ENCODE measurements at places on chromosomes 5 and 9.

- no peak for DNase-seq
These were observed 157.5 kb downstream of the EBF1 start for GRCh38 chr5:158942217-158942616.

DNA sequence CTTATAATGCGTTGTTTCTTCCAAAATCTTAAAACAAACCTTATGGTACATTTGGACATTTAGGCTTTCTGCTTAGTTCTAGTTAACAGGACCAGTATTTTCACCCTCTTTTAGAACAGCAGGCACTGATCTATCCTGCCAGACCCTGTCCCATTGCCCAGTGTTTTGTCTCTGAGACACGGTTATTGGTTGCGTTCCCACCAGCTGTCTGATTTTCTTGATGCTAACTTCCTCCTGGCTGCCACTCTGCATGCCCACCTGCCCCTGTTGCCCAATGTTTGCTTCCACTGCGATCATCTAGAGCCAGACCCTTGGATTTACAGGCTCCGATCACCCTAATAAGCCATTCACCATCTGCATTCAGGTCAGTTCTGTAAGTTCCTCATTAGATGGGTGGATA, 506.0 kb upstream of the CDH6 start:
- no peak for DNase-seq

DNA sequence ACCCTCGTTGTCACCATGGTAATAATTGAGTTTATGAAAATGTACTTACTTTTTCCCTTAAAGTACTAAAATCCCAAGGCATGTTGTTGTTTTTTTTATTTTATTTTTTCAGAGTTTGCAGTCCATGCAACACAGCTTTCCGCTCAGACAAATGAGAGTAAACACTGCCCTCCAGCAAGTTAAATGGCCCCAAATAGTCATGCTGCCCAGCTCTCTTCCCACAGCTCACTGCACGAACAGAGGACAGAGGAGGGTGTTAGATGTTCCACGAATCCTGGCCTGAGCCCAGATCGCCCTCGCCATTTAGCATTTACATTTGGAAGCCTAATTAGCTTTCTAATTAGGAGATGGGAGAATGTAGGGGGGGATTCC, 1.9 kb downstream of the NIM1K start:
- DNase-seq: no peak

- DNase-seq: no peak
These were observed 43.4 kb downstream of the NFIB start for GRCh38 chr9:14270358-14271092.

DNA sequence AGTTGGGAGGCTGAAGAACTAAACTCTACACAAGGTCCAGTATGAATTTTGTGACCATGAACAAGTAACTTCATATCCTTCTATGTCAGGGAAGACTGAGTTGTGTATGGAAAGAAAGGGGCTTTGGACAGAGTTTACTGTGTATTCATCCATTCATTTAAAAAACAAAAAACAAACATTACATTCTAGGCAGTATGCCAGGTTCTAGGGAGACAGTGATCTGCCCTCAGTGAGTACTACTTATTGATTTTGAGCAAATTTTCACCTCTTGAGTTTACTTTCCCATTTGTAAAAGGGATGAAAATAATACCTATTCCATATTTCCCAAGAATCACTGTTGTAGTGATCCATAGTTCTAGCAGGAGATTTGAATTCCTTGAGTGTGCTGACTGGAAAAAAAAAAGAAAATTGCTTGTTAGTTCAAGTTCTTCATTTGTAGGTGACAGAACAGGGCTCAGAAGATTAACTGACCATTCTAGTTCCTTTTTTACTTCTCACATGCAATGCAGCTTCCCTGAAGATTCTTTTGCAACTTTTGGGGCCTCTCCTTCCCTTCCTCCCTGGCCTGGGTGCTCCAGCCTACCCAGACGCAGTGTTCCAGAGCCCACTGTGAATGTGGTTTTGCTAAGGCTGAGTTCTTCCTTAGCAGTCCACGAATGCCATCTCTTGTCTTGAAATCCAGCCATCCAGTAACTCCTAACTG, 2.6 kb upstream of the GAPVD1 start:
- no peak for DNase-seq

DNA sequence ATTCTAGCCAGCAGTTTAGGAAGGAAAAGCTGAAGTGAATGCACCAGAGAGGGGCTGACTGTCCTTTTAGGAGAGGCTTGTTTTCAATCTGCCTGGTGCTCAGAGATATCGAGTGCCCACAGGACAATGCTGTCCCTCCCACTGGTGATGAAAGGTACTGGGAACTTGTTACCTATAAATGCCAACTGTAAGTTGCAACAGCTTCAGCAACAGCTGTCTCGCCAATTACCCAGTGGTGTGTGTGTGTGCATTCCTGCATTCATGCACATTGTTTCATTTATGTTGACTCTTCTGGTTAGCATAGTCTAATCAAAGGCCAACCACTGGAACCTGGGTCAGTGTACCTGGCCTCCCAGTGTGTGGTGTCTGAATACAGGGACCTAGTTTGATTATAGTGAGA, 161.1 kb downstream of the CSNK1G3 start:
- no peak for DNase-seq

- no peak for DNase-seq
These were observed 98.5 kb downstream of the GABBR2 start for GRCh38 chr9:98610211-98610610.

DNA sequence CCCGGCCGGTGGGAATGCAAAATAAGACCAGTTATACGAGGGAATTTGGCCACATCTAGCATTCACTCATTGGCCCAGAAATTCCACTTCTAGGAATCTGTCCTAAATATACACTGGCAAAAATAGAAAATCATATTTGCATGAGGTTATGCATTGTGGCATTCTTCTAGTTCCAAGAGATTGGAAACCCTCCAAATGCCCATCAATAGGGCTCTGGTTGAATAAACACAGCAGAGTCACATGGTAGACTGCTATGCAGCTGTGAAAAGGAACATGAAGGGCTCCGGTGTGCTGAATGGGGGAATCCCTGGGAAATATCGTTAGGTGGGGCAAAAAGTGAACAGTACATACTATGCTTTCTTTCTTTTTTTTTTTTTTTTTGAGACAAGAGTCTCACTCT, 36.8 kb downstream of the PTGES start:
- no peak for DNase-seq

DNA sequence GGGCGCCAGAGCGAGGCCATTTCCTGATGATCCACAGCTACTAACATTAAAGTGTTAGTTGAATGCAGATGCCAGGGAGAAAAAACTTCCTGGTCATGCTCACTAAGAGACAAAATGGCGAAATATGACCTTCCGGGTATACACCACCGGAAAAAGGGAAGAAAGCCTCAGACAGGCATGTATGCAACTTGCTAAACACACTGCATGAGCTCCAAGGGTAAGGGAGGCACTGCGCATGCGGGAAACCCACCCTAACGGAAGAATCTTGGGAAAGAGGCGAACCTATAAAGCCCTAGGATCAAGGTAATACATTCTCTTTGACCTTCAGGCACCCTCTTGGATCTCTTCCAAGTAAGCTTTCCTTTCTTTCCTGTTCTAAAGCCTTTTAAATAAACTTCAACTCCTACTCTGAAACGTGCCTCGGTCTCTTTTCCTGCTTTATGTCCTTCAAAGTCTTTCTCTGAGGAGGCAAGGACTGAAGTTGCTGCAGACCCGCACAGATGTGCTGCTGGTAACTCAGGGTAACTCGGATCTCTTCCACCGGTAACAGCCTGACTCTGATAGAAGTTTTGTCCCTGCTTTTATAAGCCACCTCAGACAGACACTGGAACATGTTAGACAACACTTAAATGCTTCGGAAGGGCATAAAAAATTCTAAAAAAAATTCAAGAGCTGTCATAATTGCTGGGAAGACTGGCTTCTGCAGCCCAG, 64.9 kb downstream of the DTWD2 start:
- DNase-seq: no peak

GRCh38 chr5:87539839-87540238, 127.1 kb upstream of the CCNH start:
- no peak for DNase-seq
